Lung (tissue), 17 donors: ENCODE measurements at places on chromosomes 7 and 10. TPM values are rescaled to one million over a fixed set of nuclear protein-coding genes. Genes with fewer than 3 reads are reported as not detected.

DNA sequence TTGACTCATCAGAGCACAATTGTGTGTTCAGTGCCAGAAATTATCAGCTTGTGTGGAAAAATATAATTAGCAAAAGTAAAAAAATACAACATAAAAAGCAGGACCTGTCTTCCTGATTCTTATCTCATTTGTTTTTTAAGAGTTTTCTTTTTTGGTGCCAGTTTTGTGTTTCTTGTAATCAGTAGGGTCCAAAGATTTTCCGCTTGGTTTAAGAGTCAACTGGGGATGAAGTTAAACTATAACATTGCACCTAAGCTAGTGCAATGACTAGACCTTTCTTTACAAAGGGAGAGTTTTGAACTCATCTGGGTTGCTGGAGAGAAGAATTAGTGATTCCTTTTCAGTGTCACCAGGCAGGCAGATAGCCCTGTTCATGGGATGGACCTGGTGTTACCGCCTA, 113.4 kb downstream of the PLPP4 start:
- H3K4me1 ChIP-seq: no peaks in the 10 kb centered on the region
- DNase-seq: no peak
- H3K27ac ChIP-seq: no peak overlapping the region
- peaks cover 3% of the 10 kb centered on the region for H3K27me3 ChIP-seq
- no peaks in the 10 kb centered on the region for H3K36me3 ChIP-seq

GRCh38 chr7:94557215-94557614, 47.6 kb downstream of the CASD1 start:
- H3K27me3 ChIP-seq: no peaks in the 10 kb centered on the region
- peaks cover 13% of the 10 kb centered on the region for H3K36me3 ChIP-seq
- no peaks in the 10 kb centered on the region for H3K4me1 ChIP-seq
- no peak overlapping the region for H3K4me3 ChIP-seq

DNA sequence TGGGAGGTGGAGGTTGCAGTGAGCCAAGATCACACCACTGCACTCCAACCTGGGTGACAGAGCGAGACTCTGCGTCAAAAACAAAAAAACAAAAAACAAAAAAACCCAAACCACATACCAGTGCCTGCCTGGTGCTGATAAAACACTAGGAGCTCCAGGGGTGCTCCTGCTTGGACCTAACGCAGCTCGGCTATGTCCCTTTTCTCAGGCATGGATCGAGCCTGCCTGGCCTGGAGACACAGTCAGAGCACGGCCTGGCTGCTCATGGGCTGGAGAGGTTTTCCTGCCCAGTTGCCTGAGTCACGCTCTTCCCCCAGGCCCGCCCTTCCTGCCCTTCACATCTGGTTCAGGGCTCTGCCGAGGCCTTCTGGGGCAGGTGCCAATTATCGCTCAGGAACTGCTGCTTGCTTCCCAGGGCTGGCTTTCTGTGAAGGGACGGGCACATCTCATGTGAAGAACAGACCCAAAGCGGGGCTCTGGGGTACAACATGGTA, 12.6 kb upstream of the NPFFR1 start:
- H3K27ac ChIP-seq: peak overlapping the region; percentile 72
- DNase-seq: peak; percentile 60
- no peaks in the 10 kb centered on the region for H3K4me1 ChIP-seq
- no peak overlapping the region for H3K4me3 ChIP-seq
- H3K27me3 ChIP-seq: no peaks in the 10 kb centered on the region
- no peaks in the 10 kb centered on the region for H3K36me3 ChIP-seq

Gene GPR85
- 2.1 TPM for total RNA-seq

Gene HTR7
- 0.65 TPM for total RNA-seq

DNA sequence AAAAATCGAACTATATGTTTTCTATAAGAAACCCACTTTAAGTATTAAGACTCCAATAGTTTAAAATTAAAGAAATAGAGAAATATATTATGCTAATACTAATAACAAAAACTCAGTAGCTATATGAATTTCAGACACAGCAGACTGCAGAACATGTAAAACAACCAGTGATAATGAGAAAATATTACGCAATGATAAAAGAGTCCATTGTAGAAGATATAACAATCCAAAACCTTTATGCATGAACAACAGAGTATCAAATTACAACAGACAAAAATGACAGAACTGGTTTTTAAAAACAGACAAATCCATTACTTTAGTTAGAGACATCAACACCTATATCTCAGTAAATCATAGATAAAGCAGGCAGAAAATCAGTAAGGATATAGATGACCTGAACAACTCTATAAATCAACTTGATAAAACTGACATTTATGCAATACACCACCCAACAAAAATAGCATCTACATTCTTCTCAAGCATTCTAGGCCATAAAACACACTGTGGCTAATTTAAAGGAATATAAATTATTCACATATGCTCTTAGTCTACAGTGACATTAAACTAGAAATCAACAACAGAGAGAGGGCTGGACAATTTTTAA, 669.5 kb upstream of the GHITM start:
- no peak overlapping the region for H3K27ac ChIP-seq
- no peak for DNase-seq
- H3K4me1 ChIP-seq: no peaks in the 10 kb centered on the region
- no peaks in the 10 kb centered on the region for H3K27me3 ChIP-seq

- DNase-seq: peak; percentile 96
- H3K27ac ChIP-seq: no peak overlapping the region
- peaks cover 12% of the 10 kb centered on the region for H3K4me1 ChIP-seq
- H3K4me3 ChIP-seq: no peak overlapping the region
- H3K27me3 ChIP-seq: no peaks in the 10 kb centered on the region
- no peaks in the 10 kb centered on the region for H3K36me3 ChIP-seq
Measured at GRCh38 chr10:48523212-48523819, 81.6 kb downstream of the ARHGAP22 start.

- H3K4me1 ChIP-seq: peaks cover 49% of the 10 kb centered on the region
- H3K27me3 ChIP-seq: no peaks in the 10 kb centered on the region
- peak; percentile 79 for DNase-seq
- no peak overlapping the region for H3K4me3 ChIP-seq
- no peaks in the 10 kb centered on the region for H3K36me3 ChIP-seq
Measured at GRCh38 chr7:42152329-42153205, 84.4 kb downstream of the GLI3 start.

Gene ZNF32
- total RNA-seq: 33.8 TPM

DNA sequence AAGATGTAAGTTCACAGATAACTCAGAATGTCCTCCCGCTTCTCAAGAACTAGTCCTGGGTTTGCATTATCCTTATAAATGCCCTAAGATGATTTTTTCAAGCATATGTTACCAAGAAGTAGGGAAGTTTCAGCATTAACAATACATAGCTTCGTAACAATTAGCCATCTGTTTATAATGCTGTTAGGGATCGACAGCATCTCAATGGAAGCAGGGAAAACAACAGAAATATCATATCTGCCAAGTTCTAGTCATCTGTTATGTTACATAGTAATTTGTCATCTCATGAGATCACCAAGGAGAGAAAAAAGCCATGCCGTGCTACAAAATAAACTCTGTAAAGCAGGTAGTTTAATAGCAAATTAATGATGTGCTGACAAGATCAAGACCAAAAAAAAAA, 731.5 kb upstream of the C7orf33 start:
- H3K4me3 ChIP-seq: no peak overlapping the region
- no peak overlapping the region for H3K27ac ChIP-seq
- no peak for DNase-seq
- H3K4me1 ChIP-seq: no peaks in the 10 kb centered on the region
- H3K36me3 ChIP-seq: no peaks in the 10 kb centered on the region

Gene CLEC2L
- not detected for total RNA-seq

DNA sequence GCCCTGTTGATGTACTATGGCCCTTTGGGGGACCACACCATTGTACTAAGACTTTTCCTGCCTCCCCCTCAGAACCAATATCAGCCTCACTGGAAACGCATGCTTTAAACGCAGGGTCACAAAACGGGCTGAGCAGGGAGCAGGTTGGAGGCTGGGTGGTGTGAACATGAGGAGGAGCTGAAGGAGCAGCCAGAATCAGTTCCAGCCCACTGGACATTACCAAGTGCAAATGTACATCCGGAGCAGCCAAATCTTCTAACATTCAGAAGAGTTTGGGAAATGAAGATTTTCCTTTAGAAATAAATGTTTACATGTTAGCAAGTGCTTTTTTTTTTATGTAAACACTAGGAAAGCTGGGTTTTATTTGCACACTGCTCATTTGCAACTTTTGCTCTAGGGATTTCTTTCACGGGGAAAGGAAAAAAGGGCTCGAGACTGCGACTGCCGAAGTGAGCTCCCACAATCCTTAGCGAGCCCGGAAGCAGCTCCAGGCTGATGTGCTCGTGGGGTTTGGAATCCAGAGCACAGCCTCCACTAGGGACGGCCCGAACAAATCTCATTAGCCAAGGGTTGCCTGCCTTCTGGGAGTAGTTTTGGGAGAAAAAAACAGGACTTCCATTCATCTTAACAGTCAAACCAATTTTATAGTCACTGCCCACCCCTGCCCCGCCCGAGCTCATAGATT, 108.0 kb upstream of the YAE1 start:
- no peak overlapping the region for H3K27ac ChIP-seq
- H3K4me1 ChIP-seq: no peaks in the 10 kb centered on the region
- peak; percentile 63 for DNase-seq
- no peak overlapping the region for H3K4me3 ChIP-seq
- no peaks in the 10 kb centered on the region for H3K27me3 ChIP-seq
- H3K36me3 ChIP-seq: no peaks in the 10 kb centered on the region

Gene KLF14
- total RNA-seq: 0.26 TPM

Gene KAT6B
- 161 TPM for total RNA-seq

Gene NEUROG3
- total RNA-seq: not detected

- no peak overlapping the region for H3K4me3 ChIP-seq
- H3K27ac ChIP-seq: no peak overlapping the region
- no peak for DNase-seq
- peaks cover 3% of the 10 kb centered on the region for H3K4me1 ChIP-seq
- no peaks in the 10 kb centered on the region for H3K36me3 ChIP-seq
Measured at GRCh38 chr7:104928721-104929400, 85.1 kb upstream of the KMT2E start.

Gene CYP26A1
- total RNA-seq: not detected

Gene TLX1
- total RNA-seq: not detected

DNA sequence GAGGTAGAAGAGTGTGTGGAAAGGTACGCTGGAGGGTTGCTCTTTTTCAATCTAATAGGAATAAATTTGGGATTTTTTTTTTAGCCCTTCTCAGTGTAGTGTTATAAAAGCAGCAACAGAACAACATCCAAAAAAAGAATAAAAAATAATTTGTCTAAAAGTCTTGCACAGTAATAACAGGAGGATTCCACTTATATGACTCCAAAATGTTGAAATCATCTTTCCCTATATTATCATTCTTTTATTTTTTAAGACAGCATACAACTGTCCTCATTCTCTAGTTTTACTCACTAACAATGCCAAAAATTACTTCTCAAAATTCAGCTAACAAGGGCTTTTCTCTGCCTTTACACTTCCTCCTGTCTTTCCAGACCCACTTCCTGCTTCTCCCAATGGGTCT, 27.8 kb downstream of the IL2RA start:
- no peak overlapping the region for H3K27ac ChIP-seq
- H3K27me3 ChIP-seq: no peaks in the 10 kb centered on the region
- no peaks in the 10 kb centered on the region for H3K4me1 ChIP-seq
- DNase-seq: no peak
- H3K36me3 ChIP-seq: no peaks in the 10 kb centered on the region

Gene OPN4
- 0.12 TPM for total RNA-seq

DNA sequence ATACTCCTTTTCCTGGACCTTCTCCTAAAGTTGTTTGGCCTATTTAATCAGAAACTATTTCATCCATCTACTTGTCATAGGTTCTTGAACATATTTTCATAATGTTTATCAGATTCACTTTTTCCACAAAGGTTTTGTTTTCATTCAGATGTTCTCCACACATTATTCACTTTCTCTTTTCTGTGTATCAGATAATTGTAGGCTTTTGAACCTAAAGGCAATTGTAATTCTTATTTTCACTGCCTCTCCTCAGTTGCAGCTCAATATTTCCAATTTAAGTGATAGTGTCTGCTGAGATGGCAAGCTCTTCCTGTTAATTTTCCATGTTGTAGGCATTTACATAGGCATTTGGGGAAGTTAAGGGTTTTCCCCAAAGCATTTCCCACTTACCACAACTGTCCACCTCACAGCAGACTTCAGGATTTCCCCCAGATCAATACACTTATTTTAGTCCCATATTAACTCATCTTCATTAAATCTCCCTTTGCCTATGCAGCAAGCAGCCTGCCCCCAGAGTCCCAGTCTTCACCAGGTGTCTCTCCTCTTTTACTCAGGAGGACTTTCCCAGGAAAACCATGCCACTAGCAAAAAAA, 12.3 kb upstream of the IKZF1 start:
- H3K27ac ChIP-seq: no peak overlapping the region
- no peaks in the 10 kb centered on the region for H3K27me3 ChIP-seq
- no peak for DNase-seq
- no peaks in the 10 kb centered on the region for H3K4me1 ChIP-seq

GRCh38 chr7:87510411-87510875, 35.0 kb upstream of the ABCB4 start:
- H3K36me3 ChIP-seq: no peaks in the 10 kb centered on the region
- DNase-seq: no peak
- no peaks in the 10 kb centered on the region for H3K27me3 ChIP-seq

GRCh38 chr7:92137557-92137956, 3.3 kb upstream of the CYP51A1 start:
- DNase-seq: peak; percentile 15
- peaks cover 1% of the 10 kb centered on the region for H3K4me1 ChIP-seq
- no peak overlapping the region for H3K4me3 ChIP-seq

- no peaks in the 10 kb centered on the region for H3K36me3 ChIP-seq
- no peak overlapping the region for H3K27ac ChIP-seq
- H3K4me1 ChIP-seq: no peaks in the 10 kb centered on the region
- no peaks in the 10 kb centered on the region for H3K27me3 ChIP-seq
Measured at GRCh38 chr7:25798344-25798743, 353.7 kb upstream of the NFE2L3 start.

DNA sequence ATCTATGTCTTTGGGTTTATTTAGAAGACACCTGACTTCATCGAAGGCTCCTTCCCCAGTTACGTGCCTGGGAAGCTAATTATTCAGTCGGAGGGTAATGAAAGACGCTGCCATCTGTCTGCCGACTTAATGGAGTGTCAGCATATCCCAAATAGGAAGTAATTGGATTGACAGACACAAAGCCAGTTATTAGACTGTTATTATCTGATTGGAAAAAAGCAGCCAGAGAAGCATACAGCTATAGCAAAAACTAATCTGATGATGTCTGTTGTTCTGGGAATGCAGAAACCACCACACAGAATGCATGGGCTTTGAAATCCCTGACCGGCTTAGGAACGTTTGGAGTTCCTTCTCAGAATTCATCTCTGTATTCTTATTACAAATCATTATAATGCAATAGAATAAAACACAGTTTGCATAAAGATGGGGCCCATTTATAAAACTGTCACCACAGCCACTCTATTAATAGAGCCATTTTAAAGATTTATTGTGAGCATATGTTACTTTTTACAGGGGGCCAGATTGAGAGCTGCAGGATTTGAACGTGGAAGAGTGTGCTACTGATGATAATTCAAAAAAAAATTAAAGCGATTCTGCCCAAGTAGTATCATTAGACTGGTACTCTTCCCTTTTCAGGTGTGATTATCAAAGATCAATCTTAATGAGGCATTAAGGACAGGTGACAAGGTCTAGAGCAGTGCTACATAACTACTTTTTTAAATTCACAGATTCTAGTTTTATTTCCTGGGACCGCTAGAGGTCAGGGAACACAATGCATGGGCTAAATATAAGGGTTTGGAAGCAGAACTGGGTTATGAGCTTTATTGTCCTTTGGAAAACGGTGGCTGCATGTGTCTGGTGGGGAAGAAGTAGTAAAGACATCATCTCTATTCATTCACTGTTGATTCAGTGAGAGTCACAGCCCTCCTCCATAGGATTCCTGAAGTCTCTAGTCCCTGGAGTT, 330.1 kb upstream of the LRGUK start:
- no peaks in the 10 kb centered on the region for H3K27me3 ChIP-seq
- H3K36me3 ChIP-seq: no peaks in the 10 kb centered on the region
- H3K27ac ChIP-seq: no peak overlapping the region
- no peak for DNase-seq

Gene ARMS2
- not detected for total RNA-seq

Gene JAZF1
- 16.5 TPM for total RNA-seq

Gene MYPN
- total RNA-seq: 0.06 TPM
